ENCODE measurements at places on chromosomes 4 and X.

DNA sequence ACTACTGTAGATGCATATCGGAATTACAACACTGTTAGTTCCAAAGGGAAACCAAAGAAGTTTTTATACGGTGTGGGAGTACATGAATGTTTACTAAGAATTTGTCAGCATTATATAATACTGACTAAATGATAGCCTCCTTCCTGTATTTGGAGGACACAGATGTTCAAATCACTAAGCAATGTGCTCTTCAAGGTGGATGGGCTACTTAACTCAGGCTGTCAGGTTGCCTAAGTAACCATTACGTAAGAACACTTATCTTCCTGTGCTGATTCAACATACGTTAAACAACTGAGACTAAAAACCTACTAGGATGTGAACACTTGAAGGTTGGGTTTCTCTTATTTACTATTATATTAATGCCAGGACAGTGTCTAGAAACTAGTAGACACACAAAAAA is 81.9 kb upstream of the HPGD start:
- DNase-seq = no peak

DNA sequence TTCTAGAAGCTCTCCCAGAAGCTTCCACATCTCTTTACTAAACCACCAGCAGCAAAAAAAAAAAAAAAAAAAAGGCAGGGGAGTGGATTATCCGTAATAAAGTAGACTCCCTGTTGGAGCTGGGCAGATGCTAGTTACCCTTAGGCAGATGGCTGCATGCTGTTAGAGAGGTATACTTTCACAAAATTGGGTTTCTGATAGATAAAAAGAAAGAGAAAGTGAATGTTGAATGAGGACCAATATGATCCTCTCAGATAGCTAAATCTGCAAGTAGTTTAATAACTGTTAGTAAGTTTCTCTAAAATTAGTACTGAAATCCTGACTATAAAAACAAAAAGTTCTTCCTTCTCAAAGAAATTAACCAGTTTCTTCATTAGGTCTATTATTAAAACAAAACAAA is 195.4 kb downstream of the ANAPC10 start:
- DNase-seq = no peak

DNA sequence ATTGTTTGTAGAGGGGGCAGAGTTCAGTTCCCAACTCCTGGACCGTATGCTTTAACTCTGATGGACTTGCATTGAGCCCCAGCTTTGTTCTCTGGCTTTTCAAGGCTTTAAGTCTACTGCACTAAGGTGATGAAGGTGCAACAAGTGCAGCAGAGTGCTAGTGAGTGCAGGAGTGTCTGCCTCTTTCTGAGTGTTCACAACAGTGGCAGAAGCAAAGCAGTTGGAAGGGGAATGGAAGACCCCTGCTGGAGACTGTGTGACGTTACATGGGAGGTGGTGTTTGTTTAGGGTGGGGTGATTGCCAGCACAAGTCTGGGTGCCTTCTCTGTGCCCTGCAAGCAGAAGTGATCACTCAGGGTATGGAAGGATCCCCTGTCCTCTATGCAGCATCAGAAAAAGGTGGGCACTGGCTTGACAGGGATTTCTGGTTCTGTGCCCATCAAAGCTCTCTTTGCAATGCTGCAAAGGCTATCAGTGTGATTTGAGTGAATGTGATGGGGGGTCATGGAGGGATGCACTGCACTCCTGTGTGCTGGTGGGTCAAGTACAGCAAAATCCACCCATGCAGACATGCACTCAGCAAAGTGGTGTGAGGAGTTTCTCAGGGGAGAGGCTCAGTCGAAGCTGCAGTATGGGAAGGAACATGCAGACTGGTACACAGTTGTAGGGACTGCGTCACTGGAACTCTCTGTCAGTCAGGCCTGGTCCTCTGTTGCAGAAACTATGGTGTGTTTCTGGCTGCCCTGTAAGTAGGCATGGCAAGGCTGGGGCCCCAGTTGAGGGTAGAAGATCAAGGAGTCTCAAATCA is 70.9 kb upstream of the UGT2B7 start:
- DNase-seq = no peak

- no peak for DNase-seq
These were observed 511.4 kb upstream of the ARX start for GRCh38 chrX:25527156-25527555.

DNA sequence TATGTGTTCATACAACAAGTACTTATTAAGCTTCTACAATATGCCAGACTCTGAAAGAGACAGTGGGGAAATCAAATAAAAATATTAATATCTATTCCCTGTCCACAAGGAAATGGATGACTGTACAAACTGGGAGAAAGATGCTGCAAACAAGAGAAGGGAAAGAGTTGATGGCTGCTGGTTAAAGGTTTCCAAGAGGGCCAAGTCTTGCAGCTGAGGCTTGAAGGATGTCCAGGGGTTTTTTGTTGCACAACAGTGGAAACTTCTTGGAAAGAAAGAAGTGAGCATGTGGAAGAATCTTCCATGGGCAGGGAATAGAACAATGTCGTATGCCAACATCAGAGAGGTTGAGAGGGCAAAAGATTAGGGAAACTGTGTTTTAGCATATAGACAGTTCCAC is 95.8 kb downstream of the MID1 start:
- DNase-seq = no peak

DNA sequence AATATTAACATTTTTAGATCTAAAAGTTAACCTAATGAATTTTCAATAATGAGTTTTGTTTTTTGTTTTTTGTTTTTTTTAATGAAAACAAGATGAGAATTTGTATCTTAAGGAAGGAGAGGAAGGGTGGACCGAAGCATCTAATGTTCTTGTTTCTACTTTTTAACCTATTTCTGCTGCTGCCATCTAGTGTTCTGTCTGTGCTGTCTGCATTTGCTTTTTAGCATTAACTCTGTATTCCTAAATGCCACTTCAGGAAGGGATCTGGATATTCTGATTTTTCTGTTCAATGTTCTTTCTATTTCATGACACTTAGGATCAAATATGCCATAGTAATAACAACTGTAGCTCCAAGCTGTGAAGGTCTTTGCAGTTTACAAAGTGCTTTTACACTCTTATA is 161.7 kb downstream of the BRWD3 start:
- DNase-seq = no peak

DNA sequence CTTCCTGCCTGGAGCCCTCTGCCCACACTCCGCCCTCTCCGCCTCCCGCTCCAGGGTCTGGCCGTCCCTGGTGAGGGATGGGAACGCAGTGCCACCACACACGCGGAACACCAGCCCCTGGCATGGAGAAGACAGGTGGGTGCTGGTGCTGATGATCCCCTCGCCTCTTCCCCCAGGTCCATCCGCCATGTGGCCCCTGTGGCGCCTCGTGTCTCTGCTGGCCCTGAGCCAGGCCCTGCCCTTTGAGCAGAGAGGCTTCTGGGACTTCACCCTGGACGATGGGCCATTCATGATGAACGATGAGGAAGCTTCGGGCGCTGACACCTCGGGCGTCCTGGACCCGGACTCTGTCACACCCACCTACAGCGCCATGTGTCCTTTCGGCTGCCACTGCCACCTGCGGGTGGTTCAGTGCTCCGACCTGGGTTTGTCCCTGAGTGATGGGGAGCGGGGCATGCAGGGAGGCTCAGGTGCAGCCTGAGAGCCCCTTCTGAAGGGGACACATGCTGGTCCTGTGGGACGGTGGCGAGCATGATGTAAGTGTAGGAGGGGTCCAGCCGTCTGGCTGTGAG is 9.8 kb downstream of the BGN start:
- no peak for DNase-seq

GRCh38 chrX:48666649-48667048 is 16.9 kb upstream of the WAS start:
- no peak for DNase-seq

DNA sequence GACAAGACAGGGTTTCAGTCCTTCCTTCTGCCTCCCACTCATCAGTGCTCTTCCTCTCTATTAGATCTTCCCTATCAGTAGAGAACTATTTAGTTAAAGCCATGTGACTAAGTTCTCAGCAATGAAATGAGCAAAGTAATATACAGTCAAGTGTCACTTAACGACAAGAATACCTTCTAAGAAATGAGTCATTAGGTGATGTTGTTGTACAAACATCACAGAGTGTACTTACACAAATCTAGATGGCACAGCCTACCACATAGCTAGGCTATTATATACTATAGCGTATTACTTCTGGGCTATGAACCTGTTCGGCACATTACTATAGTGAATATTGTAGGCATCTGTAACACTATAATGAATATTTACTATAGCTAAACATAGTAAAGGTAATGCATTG is 71.3 kb downstream of the POU4F2 start:
- DNase-seq = no peak

DNA sequence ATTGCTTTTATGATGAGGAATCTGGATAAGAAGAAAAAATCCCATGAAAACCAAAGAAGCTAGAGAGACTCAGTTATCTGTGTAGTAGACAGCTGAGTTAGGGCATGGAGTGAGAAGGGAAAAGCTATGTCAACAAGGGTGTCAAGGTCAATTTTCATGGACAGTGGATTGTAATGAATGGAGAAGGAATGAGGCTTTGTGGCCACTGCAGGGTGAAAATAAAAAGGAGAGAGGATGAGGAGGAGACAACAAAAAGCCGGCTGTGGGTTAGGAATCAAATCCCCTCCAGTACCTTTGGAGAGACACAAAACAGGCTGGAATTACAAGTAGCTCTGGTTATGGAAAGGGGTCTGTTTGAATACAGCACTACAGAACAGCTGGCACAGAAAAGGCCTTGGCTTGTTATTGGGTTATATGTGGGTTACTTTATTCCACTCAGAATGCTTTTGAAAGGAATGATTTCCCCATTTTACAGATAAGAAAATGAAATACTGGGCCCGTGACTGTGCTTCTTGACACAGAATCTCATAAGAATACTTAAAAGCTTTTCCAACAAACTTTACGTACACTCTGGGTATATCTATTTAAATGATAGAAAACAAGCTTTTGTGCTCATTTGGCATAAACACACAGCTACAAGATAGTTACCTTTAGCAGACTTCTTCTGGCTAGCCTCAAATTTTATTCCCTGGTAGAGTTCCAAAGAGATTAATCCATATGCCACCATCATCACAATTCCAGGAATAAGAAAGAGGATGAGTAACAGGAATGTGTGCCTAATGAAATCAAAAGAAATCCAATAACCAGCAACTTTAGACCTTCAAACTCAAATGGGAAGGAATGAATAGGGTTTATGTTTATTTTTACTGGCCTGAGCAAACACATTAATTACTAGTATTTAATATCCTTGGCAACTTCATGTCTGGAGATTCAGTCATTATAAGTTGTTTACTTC is 7.5 kb downstream of the CCKAR start:
- DNase-seq = no peak

GRCh38 chr4:176309046-176309445 is 10.7 kb upstream of the SPCS3 start:
- DNase-seq = no peak

All from CD4-positive, alpha-beta T cell treated with Interleukin-4 for 1 hour (primary cell).